ENCODE measurements at places on chromosomes 3 and 15.

GRCh38 chr3:48128774-48129173 is 59.4 kb downstream of the CDC25A start:
- no peak for DNase-seq

DNA sequence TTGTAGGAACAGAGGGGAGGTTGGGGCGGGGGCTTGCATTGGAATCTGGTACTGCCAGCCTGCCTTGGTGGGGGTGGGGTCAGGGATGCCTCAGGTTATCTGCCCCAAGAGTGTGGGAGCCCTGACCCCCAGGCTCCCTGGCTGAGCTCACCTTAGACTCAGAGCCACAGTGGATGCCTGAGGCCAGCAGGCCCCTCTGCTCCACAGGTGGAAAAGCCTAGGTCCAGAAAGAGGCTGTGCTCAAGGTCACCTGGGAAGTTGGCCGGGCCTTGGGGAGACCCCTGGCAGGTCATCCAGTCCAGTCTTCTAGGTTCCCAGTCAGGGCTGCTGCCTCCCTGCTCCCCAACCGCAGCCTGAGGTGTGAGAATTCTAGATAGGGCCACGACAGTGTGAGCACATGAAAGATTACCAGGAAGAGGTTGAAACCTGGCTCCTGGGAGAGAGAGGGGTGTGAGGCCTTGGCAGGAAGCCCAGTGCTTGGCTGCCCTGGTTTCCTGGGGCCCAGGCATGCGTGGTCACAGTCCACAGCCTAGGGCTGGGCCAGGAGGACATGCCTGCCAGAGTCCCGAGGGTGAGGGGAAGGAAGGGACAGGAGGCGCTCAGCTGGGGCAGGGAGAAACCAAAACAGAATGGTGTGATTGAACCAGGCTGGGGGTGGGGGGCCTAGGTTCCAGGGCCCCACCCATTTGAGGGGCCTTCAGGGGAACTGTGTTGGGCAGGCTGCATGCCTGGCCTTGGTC is 4.9 kb downstream of the HDAC11 start:
- no peak for DNase-seq

- DNase-seq = no peak
These were observed 1.9 kb downstream of the CACNA1D start for GRCh38 chr3:53496392-53496670.

GRCh38 chr15:72540606-72541237 is 66.6 kb downstream of the ARIH1 start:
- DNase-seq = no peak

DNA sequence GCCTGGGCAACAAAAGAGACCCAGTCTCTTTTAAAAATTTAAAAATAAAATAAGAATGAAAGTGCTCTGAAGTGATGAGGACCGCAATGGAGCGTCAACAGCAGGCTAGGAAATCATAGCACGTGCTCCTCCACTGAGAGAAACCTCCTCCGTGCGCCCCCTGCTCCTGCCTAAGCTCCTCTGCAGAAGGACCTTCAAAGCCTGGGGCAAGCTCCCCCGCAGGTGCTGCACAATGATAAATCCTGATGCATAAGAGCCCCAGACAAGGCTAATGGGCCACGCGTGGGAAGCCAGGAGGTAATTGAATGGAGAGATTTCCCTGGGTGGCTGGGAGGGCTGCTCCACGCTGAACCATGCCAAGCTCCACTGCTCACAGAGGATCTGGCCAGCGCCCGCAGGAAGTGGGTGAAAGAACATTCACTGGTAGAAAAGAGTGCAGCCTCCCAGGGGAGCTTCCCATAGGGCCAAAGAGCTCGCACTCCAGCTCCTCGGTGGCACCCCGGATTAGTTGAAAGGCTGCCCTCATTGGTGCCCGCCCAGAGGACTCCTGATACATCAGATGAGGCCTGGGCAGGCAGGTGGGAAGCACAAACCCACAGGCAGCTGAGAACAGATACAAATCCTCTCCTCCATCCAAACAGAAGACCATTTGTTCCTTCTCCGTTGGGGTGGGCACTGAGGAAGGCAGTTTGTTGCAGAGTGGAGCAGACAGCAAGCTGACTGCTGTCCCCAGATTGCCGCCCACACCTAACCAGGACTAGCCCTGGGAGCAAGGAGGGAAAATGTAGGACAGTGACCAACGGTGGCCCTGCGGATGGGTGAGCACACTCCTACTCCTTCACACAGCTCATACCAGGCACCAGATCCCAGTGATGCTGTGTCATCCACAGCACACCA is 52.5 kb downstream of the CPN2 start:
- DNase-seq = no peak

GRCh38 chr3:179416681-179417080 is 34.6 kb downstream of the GNB4 start:
- no peak for DNase-seq

DNA sequence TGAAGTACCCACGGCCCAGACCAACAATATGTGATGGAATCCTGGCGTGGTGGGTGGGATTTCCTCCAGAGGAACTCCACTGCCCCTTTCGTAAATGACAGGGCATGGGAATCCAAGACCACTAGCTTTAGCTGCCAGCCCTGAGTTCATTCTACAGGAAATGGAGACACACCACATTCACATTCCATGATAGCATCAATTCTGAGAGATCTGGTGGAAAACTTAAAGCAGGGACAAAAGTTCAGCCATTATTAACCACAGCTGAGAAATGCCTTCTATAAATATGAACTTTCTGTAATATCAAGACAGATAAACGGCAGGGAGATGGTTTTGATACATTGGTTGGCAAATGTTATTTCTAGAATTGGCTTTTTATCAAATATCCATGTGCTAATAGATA is 98.2 kb downstream of the FBN1 start:
- no peak for DNase-seq

GRCh38 chr15:65020419-65020818 is 9.0 kb downstream of the MTFMT start:
- peak; percentile 44 for DNase-seq

DNA sequence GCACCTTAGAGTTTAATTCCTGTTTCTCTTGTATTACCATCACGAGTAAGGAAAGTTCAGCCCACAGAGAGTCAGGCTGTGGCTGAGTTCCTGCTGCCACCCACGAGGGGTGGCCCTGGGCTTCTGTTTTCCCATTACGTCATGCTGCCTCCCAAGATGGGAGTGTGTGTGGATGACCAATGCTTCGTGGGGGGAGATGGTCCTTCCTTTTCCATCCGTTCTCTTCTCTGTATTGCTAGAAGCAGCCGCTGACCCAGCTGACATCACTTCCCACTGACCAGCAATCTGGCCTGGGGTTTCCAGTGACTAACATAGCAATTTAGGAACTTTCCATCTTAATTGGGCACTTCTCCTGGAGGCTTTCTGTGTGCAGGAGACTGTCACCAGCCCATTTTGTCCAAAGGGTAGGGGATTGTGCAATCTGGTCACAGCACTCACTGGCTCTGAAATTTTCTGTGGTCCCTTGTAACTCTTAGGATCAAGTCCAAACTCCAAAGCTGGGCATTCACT is 9.3 kb downstream of the IRAK2 start:
- DNase-seq = peak; percentile 69

DNA sequence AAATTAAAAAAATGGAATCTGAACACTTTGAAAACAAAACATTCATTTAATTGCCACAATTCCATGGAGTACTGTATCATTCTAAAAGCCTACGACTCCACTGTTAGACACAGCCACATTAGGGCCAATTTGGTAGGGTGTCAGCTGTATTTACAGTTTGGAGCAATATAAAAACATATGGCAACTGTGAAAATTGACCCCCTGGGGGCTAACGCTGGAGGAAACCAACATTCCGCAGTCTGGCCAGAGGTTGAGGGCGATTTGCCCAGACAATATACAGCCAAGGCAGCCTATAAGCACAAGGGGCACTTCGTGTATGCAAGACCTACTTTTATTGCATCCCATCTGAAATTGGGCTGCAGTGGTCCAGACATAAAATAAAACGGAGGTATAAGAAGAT is 476.5 kb upstream of the WNT5A start:
- DNase-seq = no peak

DNA sequence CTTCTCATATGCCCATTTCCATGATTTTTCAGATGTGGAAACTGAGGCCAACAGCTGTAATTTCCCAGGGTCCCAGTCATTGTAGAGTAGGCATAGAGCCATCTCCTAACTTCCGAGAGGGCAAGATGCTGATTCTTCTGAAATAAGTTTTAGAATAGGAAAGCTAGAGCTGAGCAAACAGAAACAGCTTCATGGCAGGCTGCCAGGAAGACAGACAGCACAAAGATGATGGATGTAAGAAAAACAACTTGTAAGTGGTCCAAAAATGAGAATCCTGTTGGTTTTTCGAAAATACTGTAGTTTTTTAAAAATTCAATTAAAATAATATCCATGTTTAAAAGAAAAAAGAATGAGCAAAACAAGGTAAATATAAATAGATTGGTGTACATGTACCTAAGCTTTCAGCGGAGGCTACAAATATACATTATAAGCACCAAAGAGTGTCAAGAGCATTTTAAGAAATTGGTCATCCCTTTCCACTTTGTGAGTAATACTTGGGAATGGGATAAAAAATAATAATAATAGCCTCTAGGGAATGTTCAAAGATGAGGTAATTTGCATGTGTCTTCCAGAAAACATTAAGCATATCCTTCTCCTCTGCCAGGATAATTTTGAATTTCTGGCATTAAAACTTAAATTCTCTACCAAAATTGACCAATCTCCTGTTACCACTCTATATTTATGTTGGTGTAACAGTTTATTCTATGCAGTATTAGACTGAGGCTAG is 406.6 kb downstream of the MECOM start:
- no peak for DNase-seq

All from RKO (cell line).